ENCODE measurements at places on chromosomes 16 and 17.

DNA sequence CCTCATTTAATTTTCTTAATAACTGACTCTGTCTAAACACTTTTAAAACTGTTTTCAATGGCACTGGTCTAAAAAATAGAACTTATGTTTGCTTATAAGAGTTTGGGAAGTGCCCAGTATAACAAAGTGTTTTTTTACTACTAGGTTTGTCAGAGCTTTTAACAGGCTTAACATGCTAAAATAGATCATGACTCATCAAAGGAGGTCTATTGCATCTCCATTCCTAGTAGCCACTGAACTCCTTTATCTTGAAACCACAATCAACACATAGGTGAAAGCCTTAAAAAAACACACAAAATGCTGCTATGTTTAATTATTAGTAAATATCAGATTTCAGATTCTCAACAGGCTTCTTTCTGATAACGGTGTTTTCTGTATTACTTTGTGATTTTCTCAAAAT, 196.4 kb upstream of the KIF2B start:
- no peak for DNase-seq

- DNase-seq: no peak
These were observed 7.8 kb downstream of the CDRT15 start for GRCh38 chr17:14228903-14229302.

DNA sequence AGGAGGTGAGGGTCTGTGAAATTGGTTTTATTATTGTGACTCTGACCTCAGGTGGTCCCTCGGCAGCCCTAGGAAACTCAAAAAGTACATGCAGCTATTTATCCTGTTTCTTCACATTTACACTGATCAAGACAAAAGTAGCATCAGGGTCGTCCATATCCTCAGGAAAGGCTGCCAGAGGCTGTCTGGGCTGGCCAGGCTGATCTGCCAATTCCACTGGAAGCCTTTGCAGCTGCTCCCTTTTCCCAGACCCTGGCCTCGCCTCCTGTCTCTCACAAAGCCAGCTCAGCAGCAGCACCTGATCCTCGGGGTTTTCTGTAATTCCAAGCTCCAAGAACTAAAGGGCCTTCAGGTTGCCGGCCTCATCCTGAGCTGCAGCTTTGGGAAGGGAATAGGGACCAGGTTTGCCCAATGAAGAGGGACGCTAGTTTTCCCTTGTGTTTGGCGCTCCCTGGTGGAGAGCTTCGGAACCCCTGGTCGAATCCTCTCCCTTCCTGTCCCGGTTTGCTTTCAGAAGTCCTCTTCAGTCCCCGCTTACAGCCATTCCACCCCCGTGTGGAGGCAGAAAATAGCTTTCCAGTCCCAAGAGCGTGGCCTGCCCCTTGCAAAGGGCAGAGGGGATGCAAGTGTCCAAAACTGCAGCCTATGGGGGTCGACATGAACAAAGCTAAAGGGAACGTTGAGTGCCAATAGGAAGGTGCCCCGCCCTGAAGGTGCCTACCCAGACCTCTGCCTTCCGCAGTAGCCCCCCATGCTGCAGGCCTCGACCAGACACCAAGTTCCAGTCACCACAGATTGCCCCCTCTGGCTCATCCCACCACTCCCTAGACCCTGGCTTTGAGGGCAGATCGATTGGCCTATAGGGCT, 13.4 kb downstream of the MFSD6L start:
- peak; percentile 81 for DNase-seq

- DNase-seq: no peak
These were observed 510.0 kb downstream of the XYLT1 start for GRCh38 chr16:16960785-16961184.

DNA sequence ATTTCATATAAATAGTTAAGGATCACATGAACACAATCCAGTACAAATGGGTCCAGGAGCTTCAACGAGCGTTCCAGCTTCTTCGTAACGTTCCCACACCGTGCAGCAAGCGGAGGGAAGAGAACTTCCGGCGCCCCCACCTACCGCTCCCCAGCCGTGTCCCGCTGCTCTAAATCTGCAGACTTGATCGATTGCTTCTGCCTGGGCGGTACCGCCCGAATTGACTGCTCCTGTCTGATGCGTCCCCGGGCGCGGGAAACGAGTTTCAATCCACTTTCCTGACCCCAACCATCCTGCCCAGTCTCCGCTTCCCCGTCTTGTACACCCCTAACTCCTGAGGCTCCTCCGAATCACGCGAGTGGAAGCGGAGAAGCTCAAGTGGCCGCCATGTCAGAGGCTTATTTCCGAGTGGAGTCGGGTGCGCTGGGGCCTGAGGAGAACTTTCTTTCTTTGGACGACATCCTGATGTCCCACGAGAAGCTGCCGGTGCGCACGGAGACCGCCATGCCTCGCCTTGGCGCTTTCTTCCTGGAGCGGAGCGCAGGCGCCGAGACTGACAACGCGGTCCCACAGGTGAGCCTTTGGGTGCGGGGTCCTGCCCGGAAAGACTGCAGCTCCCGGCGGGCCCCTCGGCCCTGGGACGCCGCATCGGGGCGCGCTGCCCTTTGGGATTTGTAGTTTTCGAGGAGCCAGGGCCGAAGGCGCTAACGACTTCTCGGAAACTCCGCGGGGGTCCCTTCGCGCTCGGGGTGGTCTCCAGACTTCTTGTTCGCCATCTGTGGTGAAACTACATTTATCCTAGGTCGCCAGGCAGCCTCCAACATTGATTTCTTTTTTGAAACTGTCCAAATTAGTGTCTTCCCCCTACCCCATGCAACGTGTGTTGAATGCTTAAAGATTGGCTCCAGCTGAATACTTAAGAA, at the start of gene GINS3:
TSS of gene GINS3 (plus strand) at position 257 of the 923 bp plus-strand sequence. CDS start at position 388, 131 bp downstream.
- peak; percentile 91 for DNase-seq

DNA sequence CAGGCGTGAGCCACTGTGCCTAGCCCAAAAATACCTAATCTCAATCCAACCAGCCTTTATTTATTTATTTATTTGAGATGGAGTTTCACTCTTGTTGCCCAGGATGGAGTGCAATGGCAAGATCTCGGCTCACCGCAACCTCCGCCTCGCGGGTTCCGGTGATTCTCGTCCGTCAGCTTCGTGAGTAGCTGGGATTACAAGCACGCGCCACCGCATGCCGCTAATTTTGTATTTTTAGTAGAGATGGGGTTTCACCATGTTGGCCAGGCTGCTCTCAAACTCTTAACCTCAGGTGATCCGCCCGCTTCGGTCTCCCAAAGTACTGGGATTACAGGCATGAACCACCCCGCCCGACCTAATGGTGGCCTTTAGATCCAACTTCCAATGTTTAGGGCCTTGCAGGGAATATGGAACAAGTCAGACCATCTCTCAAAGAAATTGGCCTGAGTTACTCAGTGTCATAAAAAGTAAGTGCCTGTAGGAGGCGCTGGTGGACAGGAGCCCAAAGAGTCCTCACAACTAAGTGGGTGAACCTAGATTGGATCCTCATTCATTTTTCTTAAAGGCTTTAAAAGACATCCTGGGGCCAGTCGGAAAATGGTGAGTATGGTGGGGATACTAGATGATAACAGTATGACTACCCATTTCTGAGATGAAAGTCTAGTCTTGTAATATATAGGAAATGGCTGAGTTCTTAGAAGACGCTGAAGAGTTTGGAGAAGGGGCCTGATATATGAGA, 4.6 kb downstream of the ZSCAN10 start:
- DNase-seq: peak; percentile 72

DNA sequence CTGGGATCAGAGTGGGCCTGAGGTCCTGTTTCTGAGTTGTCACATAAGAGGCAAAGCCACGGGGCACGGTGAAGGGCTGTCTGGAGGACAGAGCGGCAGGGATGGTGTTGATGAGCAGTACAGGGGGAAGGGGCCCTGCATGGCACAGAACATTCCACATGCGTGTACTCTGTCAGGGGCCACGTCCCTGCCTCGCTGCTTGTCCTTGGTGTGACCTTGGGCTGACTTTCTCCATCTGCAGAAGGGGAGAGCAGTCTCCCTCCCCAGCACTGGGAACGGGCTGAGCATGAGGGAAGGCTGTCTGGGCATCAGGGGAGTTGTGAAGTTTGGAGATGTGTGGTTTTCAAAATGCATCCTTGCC, 71.5 kb upstream of the GSE1 start:
- no peak for DNase-seq

GRCh38 chr16:80477838-80478237, 63.0 kb upstream of the DYNLRB2 start:
- no peak for DNase-seq

DNA sequence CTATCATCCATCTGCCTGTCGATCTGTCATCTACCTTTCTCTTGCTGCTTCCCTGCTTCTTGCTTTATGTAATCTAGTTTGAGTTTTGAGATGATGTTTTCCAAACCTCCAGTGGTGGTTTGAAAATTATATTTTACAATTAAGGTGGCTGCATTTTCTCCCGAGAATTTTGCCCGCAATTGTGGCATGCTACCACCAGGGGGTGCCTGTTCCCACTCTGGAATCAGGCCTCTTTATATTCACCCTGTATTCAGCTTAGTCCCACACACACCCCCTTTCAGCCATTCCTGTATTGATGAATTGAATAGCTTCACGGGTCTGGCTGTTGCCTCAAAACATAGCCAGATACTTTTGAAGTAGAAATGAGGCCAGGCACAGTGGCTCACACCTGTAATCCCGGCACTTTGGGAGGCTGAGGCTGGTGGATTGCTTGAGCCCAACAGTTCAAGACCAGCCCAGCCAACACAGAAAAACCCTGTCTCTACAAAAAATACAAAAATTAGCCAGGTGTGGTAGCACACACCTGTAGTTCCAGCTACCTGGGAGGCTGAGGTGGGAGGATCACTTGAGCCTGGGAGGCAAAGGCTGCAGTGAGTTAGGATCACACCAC, 3.2 kb downstream of the PRSS22 start:
- peak; percentile 55 for DNase-seq

DNA sequence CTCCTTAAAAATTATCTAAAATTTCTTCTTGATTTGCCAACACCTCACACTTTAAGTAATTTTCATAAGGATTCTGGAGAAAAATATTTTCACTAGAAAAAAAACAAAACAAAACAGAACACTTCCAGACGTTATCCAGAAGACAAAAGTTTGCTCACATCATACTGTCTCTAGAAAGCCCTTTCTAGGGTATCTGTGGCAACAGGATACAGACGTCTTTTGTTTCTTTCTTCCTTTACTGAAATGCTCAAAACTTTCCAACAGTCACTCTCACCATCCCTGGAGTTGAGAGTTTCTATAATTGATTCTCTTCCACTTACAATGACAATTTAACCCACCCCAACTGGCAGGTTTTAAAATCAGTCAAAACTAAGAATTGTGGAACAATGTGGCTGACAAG, 2.6 kb downstream of the ZC3H7A start:
- DNase-seq: no peak

DNA sequence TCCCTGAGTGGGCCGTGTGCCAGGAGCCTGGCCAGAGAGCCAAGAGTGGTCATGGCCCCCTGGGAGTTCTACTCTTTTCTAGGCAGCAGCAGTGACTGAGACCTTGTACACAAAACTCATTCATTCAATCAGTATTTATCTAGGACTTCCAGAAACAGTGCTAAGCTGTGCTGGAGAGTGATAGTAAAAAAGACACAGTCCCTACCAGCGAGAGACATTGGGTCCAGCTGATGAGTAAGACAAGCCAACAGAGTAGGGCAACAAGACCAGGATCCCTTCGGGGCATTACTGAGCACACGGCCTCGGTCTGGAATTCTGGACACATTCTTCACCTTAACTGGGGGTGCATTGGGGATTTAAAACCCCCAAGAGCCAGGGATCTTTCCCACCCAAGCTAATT, 20.2 kb downstream of the CBX4 start:
- DNase-seq: no peak

GRCh38 chr17:82490512-82491195, 28.9 kb upstream of the FOXK2 start:
- DNase-seq: no peak

GRCh38 chr16:14240964-14241363, 169.8 kb downstream of the MRTFB start:
- DNase-seq: no peak

GRCh38 chr17:17966399-17966798, 5.8 kb downstream of the TOM1L2 start:
- no peak for DNase-seq

DNA sequence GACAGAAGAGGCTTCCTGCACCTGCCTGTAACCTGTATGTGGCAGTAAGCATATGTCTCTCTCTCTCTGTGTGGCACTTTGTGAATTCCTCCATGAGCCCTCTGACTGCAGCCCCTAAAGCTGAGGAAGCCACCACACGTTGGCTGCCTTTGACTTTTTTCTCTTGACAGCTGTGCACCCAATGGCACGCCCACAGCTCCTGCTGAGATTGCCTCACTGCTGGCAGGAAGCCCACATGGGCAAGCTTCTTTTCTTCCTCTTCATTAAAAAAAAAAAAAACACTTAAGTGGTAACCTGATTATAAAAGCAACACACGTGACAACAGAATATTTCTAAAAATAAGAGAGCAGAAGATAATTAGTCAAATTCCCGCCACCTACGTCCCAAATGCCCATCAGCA, 34.0 kb upstream of the PIRT start:
- DNase-seq: no peak

DNA sequence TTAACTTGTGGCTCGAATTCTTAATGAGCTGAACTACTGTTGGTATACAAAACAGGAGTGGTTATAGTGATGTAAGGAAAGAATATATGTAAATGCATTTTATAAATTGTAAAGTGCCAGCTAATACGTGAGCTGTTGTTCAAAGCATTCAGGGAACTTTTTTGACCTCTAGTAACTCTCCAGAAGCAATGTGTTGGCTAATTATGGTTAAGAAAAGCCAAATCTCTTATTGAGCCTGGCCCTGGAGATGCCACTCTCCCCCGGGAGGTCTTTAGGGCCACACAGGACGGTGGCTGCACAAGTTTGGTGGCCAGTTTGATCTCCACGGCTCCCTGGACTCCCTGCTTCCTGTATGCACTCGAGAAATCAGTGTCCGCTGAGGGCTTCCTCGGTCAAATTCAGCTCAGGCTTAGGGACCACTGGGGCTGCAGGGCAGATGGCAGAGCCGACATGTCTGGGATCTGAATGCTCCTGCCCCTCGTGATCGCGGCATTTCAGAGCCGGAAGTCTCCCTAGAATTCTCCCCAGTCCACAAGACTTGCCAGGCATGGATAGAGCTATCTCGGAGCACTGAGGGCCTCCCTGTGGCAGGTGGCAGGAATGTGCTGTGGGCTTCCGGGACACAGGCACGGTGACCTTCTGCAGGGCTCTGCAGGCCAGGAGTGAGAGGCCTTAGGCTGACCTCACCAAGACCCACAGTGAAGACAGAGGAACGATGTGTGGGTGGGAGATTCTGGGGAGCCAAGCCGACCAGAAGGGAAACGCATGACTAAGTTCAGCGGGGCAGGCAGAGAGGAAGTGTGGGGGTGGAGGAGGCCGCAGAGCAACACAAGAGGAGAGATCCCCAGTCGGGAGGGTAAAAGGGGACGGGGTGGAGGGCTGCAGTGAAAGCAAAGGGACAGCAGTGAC, 18.6 kb upstream of the PITPNM3 start:
- peak; percentile 68 for DNase-seq

GRCh38 chr17:42071810-42072209, 21.4 kb upstream of the C17orf113 start:
- no peak for DNase-seq

- DNase-seq: no peak
These were observed 7.2 kb upstream of the IGFALS start for GRCh38 chr16:1800701-1801100.

DNA sequence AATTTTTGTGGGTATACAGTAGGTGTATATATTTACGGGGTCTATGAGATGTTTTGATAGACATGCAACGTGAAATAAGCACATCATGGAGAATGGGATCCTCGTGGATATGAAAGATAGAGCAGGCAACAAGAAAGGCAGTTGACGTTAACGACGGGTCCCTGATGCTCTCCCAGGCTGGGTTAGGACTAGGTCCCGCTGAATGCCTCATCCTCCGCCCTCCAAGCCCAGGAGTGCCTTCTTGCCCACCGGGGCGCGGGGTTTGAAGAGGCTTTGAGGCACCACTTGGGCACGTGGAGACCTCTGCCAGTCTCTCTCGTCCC, 9.5 kb upstream of the ZFP90 start:
- DNase-seq: no peak

GRCh38 chr17:10278218-10278617, 79.8 kb upstream of the GAS7 start:
- DNase-seq: no peak
